Right renal cortex interstitium (tissue), 3 donors: ENCODE measurements at places on chromosomes 5 and 9.

- DNase-seq, result no peak
Measured at GRCh38 chr9:32218100-32218767, 166.2 kb upstream of the ACO1 start.

DNA sequence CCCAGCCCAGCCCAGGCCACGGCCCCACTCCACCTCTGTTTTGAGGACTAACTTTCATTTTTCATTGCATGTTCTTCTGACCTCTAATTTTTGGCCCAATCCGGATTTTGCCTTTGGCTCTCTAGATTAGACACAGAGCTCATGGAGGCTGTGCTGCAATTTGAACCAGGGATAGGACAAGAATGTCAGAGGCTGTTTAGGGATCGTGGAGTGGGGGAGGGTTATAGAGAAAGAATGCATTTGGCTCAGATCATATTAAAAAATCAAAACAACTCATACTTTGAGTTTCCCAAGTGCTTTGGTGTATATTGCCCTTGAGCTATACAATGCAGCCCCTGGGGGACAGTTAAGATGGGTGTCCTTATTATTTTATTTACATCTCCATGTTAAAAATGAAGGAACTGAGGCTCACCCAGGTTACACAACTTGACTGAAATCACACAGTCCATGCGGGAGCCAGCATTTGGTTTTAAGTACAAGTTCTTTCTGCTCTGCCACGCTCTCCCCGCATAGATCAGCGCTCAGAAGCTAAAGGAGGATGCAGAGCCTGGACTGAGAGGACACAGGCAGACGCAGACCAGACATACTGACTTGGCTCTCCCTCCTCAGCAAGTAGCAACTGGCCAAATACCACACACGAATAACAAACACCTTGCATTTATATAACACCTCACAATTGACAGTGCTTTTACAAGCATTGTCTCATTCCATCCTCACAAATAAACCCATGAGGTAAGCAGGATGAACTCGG lies 126.4 kb upstream of the RAI14 start:
- no peak for DNase-seq

GRCh38 chr5:164319161-164319560 lies 813.7 kb downstream of the MAT2B start:
- DNase-seq, result no peak

GRCh38 chr5:51829691-51830090 lies 446.4 kb downstream of the ISL1 start:
- no peak for DNase-seq

GRCh38 chr9:127878652-127879390 lies 1.3 kb upstream of the AK1 start:
- DNase-seq, result no peak

- no peak for DNase-seq
Measured at GRCh38 chr5:31023105-31023504, 170.4 kb upstream of the CDH6 start.

- no peak for DNase-seq
Measured at GRCh38 chr5:19258686-19259085, 729.3 kb downstream of the CDH18 start.

GRCh38 chr9:136685790-136686533 lies 1.3 kb downstream of the AGPAT2 start:
- DNase-seq, result no peak

DNA sequence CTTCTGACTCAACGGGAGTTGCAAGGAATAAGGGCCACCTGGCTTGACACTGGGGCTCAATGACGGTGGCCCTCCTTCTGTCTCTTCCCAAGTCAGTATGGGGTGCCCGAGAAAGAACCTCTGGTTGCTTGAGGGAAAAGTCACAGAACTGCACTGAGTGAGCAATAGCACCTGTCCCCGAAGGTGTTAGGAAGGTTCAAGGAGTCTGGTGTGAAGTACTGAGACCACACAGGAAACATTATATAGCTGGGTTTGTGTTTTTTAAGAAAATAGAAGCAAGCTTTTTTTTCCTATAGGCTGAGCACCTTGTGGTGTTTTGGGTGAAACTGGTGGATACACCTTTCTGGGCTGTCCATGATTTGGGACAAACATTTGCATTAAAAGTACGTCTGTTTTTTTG lies 62.9 kb downstream of the SPIN1 start:
- no peak for DNase-seq

DNA sequence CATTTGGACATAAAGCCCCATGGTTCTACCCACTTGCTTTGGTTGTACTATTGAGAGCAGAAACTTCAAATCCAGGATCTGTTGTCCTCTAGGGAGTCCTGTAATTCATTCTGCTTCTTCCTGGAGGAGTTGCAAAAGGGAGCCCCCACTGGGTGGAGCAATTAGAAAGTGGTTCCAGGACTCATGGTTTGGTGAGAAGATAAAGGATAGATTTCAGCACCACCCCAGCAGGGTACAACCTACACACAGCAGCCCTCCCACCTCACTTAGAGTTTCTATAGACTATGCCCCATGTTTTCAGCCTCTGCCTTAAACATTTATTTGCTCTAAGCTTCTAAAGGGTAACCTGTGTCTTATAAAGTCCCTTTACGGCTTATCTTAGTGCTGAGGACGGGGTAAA lies 112.6 kb upstream of the ARRDC3 start:
- DNase-seq, result no peak

GRCh38 chr5:175689147-175689991 lies 31.5 kb downstream of the HRH2 start:
- DNase-seq, result no peak

DNA sequence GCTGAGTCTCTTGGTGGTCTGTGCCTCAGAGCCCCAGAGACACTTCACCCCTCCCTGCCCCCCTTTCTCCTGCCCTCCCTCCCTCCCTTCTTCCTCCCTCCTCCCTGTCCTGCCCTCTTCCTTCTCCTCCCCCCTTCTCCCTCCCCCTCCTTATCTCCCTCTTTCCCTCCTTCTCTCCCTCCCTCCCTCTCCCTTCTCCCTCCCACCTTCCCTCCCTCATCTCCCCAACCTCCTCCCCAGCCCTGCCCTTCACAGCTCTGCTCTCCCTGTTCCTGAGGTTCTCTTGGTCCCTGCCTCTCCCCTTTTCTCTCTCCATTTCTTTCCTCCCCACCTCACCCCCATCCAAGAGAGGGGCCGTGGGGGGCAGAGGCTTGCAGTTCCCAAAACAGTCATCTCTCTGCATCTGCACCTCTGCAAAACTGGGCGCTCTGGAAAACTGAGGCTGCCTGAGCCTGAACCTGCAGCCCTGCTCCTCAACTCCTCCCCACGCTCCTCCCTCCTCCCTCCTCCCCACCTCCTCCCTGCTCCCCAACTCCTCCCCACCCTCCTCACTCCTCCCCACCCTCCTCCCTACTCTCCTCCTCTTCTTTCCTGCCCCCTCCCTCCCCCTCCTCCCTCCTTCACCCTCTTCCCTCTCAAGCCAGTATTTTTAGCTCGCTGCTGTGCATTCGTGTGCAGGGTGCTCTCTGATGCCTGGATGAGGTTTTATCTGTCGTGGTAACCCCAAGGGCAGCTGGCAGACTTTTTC lies 219.1 kb downstream of the C9orf50 start:
- no peak for DNase-seq

GRCh38 chr5:43376496-43377140 lies 35.6 kb downstream of the CCL28 start:
- DNase-seq, result no peak

GRCh38 chr9:136889858-136890257 lies 3.5 kb downstream of the TRAF2 start:
- DNase-seq, result no peak

DNA sequence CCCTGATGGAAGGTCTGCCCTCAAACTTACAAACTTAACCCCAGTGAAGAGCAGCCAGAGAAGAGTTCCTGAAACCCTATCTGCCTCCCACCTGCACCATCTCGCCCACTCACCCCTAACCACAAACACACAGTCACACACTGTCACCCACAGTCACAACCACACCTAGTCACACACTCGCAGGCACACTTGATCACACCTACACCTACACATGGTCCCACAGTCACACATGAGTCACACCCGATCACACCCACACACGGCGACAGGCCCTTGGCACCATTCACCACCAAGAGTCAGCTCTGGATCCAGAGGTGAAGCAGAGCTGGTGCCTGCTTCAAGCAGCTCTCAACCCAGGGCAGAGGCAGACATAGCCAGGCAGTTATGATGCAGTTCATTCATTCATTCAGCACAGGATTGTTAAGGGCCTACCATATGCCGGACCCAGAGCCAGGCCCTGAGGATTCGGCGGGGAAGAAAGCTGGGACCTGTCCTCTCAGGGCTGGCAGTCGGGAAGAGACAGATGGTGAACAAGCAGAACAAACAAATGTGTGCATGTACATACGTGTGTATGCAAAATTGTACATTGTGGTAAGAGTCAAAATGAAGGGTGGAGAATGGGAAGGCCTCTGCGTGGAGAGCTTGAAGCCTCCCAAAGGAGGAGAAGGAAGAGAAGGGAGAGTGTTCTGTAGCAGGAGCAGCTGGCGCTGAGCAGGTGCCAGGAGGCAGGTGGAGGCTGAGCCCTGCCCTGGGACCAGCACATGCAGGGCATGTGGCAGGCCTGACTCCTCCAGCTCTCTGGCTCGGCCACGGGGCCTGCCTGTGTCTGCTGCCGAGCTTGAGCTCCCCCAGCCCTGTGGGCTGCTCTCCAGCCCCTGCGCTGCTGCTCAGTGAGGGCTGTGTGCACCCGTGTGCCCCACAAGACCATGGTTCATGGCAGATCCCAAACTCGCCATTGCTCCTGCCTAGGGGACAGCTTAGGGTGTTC lies 6.4 kb downstream of the TSPAN17 start:
- no peak for DNase-seq

GRCh38 chr9:133127340-133127981 lies 6.4 kb upstream of the RALGDS start:
- no peak for DNase-seq

DNA sequence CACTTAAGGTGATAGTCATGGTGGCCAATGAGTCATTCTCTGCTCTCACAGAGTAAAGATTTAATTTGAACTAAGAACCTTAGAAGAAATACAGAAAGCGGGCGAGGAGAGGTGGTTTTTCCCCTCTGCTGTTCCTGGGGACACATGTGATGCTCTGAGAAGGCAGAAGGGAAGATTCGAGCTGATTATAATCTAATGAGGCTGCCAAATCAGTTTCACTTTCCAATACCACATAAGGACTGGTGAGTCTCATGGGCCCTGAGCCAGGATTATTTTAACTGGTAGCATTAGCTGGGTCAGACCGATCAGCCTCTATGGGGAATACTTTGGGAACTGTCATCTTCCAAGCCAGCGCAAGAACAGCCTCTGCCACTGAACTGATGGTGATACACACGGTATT lies 116.5 kb downstream of the SLC1A3 start:
- DNase-seq, result no peak

DNA sequence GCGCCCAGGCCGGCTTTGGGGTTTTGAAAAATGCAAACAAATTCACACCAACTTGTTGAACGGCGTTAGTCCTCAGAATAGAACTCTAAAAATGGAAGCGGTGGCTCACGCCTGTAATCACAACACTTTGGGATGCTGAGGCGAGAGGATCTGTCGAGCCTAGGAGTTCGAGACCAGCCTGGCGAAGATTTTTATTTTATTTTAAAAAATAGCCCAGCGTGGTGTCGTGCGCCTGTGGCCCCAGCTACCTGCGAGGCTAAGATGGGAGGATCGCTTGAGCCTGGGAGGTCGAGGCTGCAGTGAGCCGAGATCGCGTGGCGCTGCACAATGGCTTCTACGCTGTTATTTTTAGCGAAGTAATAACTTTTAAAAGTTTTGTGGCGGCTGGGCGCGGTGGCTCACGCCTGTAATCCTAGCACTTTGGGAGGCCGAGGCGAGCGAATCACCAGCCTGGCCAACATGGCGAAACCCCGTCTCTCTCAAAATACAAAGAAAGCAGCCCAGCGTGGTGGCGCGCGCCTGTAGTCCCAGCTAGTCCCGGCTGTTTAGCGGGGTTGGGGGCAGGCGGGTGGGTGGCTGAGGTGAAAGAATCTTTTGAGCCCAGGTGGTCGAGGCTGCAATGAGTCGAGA lies 694 bp upstream of the PLIN2 start:
- peak; percentile 27 for DNase-seq

- no peak for DNase-seq
Measured at GRCh38 chr9:77965445-77966123, 66.0 kb downstream of the GNAQ start.

GRCh38 chr5:4941957-4942830 lies 197.9 kb upstream of the ADAMTS16 start:
- DNase-seq, result no peak

DNA sequence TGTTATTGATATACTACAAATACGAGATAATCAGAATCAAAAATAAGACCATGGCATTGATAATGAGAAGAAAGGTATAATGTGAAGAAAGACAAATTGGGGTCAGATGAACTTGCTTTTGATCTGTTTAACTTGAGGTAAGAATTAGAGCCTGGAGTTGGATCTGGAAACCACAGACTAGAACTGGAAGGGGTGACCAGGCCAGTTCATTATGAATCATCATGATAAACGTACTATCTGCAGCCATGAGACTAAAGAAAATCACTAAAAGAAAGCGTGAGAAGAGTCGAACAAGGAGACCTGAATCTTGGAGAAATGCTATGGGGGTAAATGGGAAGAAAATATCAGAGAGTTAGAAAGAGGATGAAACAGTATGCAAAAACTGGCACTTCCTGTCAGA lies 967.5 kb downstream of the NR2F1-AS1 start:
- no peak for DNase-seq

DNA sequence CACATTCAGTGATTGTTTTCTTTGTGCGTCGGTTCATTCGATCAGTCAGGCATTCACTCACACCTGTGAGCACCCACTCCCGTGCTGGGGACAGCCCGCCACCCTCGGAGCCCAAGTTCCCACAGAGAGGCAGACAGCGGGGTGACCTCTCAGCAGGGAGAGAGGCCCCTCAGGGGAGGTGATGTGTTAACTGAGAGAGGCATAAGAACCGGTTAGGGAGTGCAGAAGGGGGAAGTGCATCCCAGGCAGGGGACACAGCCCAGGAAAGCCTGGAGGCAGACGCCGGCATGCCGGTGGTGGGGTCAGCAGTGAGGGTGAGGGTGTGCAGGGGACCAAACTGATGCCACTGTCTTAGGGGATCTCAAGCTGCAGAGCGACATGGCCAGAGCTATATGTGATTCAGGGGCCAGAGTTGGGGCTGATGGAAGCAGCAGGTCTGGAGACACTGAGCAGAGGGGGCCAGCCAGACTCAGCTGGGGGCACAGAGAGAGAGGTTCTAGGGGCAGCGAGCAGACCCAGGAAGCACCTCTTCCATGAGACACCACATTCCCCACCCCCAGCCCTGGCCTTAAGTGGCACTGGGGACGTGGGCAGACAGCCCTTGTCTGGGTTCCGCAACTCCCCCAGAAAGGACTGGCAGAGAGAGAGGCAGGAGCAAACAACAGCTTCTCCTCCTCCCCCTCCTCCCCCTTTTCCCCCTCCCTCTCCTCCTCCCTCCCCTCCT lies 35.9 kb downstream of the HK3 start:
- DNase-seq, result no peak

DNA sequence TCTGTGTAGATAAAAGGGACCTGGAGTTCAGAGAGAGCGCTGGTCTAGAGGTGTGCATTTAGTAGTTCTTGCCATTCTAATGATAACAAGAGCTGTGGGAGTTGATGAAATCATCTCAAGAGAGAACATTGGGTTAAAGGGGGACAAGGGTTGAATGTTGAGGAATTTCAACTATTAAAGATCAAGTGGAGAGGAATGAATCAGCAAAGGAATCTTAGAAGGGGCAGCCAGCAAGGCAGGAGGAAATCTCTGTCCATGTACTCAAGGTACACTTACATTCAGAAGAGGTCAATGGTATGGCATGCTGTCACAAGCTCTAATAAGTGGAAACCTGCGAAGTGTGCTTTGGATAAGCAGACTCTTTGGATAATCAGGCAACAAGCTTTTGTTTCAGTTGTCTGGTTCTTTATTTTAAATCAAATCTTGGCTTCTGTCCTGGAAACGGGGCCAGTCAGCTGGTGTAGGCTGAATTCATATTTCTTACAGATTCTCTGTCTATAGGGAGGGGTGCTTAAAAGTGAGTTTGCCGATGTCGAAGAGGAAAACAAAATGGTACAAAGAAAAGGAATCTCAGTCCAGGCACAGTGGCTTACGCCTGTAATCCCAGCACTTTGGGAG lies 320.5 kb upstream of the CD180 start:
- DNase-seq, result no peak
